ENCODE measurements at places on chromosomes 16 and 17.

DNA sequence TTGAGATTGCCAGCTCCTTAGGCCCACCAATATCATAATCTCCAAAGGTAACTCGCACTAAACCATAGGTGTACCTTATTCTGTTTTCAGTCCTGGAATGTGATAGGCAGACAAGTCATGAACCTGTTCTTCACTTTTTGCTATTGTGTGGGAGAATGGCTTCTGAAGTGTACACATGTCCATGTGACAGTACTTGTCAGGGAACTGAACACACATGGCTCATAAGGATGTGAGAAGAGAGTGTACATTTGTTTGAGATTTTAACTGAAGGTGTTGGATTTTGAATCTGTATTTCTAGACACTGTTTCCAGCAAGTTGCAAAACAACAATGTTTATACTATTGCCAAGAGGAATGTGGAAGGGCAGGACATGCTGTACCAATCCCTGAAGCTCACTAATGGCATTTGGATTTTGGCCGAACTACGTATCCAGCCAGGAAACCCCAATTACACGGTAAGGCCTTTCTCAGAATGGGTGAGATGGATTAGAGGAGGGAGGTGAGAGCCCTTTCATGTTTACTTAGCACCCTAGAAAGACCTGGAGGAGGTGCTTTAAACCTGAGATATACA, 14.5 kb upstream of the RASL10B start:
- no peak for DNase-seq

GRCh38 chr16:83040174-83040573, 413.4 kb downstream of the CDH13 start:
- no peak for DNase-seq

DNA sequence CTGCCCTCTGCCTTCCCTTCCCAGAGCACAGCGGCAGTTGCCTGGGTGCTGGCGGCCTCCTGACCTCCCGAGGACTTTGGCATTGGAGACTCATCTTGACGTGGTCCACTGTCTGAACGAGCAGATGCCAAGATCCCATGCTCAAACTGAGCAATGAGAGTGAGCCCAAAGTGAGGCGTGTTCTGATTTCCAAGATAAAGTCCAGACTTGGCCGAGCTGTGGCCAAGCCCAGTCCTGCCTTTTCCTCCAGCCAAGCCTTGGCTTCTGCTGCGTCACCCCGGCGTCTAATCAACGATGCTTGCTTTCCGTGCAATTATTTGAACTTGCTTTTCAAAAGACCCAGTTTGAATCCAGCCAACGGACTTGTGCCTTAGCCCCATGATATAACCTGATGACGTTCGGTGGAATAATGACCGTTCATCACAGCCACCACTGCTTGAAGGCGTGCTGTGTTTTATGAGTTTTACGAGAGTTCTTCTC, 179.2 kb downstream of the IRF8 start:
- no peak for DNase-seq

DNA sequence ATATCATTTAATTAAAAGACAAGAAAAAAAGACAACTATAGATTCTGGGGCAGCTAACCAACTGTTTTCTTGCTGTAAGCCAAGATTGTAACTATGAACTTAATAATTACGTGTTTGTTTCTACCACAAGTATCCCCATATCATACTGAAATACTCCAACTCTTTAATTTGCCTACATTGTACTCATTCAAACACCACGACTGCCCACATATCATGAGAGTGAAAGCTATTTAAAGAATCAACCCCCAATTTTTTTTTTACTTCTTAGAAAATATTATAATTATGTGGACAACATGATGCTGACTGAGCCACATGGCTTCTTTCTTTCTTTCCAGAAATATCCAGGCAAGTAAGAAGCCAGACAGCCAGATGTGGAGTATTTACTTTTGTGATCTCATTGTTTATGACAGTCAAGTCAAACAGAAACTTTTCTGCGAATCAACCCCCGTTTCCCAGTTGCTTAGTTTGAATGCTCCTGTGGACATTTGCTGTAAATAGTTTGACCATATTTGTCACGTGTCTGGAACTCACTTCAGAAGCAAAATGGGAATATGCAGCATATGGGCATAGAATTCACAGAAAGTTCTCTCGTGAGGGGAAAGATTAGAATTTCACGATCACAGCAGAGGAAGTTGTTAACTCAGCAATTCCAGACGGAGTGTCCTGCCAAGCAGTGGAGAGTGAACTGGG, 126.8 kb upstream of the PSMD7 start:
- no peak for DNase-seq

DNA sequence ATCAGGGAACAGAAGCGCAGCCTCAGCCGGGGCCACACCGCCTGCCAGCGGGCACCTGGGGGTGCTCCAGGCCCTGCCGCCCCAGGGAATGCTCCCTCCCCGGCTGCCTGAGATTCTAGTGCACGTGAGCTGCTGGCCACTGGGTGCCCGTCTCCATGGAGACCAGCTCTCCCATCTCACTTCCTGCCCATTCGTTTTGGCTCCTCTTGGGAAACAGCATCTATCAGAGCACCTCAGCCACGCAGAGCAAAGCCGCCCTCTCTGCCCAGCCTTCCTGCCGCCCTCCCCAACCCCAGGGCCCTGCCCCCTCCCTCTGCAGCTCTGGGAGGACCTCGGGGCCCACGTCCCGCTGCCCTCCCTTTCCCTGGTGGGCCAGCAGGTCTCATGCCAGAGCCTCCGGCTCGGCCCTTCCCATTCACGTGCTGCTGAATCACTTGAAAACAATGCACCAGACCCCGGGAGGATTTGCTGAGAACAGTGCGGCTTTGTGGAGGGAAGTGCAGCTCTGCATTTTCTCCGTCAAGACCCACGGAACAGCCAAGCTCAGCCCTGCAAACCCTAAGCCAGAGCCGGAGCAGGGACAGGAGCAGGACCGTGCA, 19.4 kb downstream of the CEP295NL start:
- no peak for DNase-seq

DNA sequence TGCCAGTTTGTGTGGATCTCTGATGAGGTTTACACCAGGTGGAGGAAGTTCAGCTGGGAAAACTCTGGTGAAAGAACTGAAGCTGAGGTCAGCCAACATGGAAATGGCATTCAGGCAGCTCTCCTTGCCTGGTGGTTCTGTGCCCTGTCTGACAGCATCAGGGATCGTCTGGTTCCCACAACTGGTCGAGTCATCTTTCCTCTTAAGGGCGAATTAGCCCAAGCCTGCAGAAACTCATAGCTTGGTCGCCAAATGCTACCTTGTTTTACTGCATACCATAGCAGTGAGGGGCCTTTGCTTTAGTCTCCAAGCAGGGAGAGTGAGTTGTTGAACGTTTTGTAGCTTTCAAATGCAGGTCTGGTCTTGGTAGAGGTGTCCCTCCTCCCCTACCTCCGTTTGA, 7.2 kb downstream of the PLCG2 start:
- DNase-seq = no peak

DNA sequence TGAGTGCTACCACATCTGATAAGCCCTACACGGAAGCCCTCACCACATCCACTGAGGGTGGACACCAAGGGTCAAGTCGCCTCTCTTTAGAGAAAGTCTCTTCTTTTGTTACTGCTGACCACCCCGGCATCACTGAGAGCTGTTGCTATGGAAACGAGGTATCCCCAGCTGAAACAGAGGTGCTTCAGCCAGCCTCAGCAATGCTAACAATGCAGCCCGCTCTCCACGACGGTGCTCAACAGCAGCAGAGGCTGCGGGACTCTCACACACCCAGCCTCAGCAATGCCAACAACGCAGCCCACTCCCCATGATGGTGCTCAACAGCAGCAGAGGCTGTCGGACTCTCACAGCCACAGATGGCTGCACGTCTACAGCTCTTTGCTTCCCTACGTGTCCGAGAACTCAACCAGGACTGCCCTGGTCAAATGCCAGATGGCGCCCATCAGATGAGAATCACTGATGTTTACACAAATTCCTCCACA, 41.4 kb downstream of the VPS53 start:
- DNase-seq = no peak

GRCh38 chr17:74875977-74876593, 3.3 kb upstream of the FDXR start:
- DNase-seq = no peak

DNA sequence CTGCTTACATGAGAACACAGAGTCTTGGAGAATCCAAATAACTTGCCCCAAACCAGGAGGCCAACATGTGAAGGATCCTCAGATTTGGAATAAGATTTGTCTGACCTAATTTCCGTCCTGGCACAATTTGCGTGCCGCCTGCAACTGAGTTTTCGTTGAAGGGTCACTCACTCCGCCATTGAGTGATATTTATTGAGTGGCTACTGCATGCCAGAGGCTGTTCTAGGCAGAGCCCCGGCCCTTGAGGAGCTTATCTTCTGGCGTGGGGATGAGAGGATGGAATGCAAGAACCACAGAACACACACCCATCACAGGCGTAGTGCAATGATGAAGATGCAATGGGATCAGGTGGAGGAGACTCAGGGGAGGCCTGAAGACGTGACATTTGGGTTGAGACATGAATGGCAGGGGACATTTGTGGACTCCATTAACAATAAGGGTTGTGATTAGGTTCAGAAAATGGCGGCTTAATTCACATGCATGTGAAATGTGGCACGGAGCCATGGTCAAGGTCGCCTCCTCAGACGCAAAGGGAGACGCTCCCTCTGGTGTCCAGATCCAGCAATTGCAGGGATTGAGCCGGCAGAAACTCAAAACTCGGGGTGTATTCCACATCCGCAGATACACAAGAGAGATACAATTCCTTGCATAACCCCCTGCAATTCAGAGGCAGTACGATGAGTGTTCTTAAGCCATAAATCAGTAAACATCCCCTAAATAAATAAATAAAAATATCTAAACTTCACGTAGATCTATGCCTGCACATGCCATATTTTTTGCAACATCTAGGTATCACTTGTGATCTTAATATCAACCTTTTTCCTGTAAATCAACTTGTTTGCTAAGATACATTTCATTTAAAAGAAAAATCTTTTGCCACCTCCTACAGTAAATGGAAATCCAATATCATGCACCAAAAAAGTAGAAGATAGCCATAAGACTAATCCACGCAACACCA, 57.9 kb upstream of the CACNG4 start:
- DNase-seq = peak; percentile 66

- DNase-seq = no peak
Measured at GRCh38 chr17:78345791-78346494, 13.9 kb downstream of the SOCS3 start.

- DNase-seq = no peak
Measured at GRCh38 chr16:19033761-19034160, 33.7 kb upstream of the COQ7 start.

GRCh38 chr16:17387256-17387655, 83.5 kb downstream of the XYLT1 start:
- DNase-seq = no peak

DNA sequence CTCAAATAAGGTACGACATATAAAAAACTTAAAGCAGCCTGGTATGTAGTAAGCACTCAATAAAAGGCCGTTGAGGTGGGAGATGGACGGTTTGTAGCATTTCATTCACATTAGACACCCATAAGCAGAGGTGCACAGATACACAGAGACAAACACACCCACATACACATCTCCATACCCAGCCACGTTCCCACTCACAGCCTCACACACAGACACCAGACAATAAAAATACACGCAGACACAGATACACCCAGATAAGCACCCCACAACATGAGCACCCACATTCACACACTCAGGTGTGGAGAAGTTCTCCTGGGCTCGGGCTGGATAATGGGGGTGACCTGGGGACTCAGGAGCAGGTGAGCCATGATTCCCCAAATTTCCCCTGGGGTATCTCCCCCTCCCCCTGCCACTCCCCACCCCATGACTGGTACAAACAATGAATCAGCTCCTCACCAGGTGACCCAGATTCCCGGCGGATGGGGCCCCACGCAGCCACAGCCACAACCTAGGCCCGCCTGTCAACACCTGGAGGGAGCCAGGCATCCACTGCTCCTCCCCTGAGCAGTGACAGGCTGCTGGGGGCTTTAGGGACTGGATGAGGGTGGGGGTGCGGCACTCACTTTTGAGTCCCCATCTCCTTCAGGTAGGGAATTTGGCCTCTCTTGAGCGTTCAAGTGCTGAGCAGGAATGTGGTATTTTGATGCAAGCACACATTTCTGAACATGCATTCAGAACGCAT, 2.7 kb downstream of the DLX3 start:
- DNase-seq = no peak

DNA sequence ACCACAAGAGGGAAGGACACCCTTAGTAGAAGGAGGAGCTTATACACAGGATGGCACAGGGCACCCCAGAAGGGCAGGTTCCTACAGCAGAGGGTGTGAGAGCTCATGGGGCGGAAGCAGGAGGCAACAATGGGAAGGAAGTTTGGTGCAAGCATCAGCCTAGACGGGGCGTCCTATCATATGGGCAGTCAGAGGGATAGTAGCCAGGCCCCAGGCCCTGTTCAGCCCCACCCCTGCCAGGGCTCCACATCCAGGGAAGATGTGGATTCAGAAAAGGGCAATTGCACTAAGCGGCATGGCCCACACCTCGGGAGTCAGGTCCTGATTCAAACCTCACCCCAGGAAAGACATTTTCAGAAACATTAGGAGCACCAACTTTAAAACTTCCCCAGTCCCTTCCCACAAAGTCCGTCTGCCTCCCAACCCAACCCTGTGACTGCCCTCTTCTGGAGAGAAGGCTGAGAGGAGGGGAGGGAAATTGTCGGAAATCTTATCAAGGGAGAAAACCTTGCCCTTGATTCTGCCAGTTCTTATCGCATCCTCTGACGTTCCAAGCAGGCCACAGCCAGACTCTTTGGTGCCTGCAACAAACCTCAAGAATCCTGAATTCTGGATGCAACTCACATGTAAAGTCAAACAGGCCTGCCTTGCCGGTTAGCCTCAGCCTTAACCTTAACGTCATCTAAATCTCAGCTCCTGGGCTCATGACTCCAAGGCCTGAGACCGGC, 198.8 kb upstream of the CDH5 start:
- DNase-seq = no peak

- DNase-seq = no peak
Measured at GRCh38 chr16:10983159-10983558, 38.8 kb downstream of the CLEC16A start.

GRCh38 chr16:86635176-86635876, 57.0 kb downstream of the FOXL1 start:
- no peak for DNase-seq

DNA sequence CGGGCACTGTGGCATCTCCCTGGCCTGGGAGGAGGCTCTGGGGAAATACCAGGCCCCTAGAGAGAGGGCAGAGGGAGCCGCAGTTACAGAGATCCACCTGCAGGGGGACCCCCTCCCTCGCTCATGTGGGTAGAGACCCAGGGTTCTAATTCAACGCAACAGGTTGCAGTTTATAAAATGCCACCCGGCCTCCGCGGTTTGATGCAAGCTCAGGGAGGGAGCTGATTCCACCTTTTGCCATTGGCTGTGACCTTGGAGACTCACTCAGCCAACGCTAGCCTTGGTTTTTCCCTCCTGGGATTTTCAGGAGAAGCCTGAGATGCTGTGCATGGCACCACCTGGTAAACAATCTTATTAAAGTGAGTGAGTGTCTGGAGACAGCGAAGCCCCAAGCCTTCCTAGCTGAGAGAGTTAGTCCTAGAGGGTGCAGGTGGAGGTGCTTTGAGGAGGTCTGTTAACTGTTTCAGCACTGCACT, 12.1 kb downstream of the TTLL6 start:
- peak; percentile 54 for DNase-seq

GRCh38 chr17:81150377-81151077, 14.8 kb upstream of the PVALEF start:
- DNase-seq = no peak
